ENCODE measurements at places on chromosomes 4 and X.
A peak's percentile ranks its signal among the peaks of the same experiment; 100 is the strongest.

GRCh38 chrX:119410027-119410819, 11.1 kb downstream of the SLC25A43 start:
- DNase-seq, result peak; percentile 76

GRCh38 chr4:82747686-82748575, 50.7 kb downstream of the SCD5 start:
- no peak for DNase-seq

DNA sequence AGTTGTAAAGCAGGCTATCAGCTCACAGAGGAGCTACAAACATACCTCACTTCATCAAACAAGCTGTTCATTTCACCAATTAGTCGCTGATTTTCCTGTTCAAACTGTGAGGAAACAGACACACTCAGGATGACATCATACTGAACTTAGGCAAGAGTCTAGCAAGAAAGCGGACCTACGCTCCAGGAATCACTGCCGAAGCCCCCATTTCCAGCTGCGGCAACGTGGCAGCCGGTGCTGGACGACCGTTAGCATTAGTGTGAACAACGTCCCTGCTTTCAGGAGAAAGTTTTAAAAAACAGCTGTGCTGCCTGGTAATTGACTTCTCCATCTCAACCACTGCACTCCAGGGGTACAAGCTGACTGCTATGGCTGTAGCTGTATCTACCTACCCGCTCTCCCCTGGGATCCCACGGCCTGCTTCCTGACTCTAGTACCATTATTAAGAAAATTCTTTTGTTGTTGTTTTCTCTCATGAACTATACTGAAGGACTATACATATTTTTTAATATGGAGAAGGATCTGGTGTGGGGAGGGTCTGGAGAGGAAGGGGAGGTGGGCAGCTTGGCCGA, 38.3 kb downstream of the NSG1 start:
- no peak for DNase-seq

DNA sequence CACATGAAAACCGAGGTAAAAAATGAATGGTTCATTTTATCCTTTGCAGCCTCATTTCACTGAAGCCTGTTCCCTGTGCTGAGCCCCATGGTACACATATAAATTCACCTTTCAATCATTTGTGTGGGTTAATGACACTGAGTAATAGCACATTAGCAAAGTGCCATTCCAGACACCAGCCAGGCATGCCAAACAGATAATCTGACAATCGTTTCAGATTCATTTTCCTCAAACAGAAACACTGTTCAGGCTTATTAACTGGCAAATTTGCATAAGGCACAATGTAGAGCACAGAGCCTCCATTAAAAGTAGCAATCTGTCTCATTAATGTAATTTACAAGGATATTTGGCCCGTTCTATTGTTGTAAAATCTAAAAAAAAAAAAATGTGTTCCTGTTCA, 76.2 kb downstream of the UNC5C start:
- DNase-seq, result no peak

DNA sequence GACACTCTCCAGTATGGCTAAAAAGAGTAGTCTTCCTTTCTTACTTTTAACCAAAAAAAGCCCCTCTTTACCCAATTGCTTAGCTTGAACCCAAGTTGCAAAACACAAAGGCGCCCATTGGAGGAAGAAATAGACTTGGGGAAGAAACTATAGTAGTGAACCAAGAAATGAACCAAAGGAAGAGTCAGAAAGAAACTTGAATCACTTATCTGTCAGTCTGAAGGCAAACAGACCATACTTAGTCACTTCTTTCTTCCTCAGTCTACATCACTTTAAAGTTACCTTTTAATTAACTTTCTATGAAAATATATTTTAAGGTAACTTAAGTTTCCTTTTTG, 161.4 kb upstream of the GIMD1 start:
- DNase-seq, result no peak

DNA sequence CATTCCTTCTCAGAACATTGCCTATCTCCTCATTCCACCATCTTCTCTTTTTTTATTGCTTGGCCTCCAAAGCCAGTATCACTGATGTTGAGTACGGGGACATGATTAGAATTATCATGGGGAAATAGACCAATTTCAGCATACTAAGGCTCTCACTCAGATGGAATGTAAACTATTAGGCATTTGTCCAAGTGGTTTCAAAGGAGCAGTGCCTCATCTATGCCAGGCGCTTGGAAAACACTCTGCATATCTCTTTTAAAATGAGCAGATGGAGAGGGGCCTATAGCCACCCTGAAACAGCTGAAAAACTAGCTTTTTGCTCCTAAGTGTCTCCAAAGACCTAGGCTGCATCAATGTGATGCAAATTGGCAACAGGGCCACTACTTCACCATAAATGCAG, 150.8 kb upstream of the DIPK2B start:
- no peak for DNase-seq

- no peak for DNase-seq
Observed at GRCh38 chr4:43402393-43402792, 509.9 kb downstream of the GRXCR1 start.

DNA sequence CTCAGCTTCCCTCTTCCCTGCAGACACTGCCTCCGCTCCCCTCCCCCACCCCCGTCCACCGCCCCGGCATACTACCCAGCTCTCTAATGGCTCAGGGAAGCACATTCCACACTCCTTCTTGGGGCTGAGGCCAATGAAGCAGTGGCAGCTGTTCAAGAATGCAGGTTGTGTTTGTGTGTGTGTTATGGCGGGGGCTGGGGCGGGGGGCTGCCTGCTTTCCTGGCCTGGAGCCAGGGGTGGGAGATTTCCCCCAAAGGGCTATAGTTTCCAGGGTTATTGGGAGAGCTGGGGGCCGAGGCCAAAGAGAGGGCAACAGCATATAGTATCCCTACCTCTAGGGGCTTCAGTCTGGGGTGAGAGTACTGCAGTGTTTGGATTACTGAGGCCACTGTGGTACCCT, 149.4 kb downstream of the EFNB1 start:
- DNase-seq, result no peak

DNA sequence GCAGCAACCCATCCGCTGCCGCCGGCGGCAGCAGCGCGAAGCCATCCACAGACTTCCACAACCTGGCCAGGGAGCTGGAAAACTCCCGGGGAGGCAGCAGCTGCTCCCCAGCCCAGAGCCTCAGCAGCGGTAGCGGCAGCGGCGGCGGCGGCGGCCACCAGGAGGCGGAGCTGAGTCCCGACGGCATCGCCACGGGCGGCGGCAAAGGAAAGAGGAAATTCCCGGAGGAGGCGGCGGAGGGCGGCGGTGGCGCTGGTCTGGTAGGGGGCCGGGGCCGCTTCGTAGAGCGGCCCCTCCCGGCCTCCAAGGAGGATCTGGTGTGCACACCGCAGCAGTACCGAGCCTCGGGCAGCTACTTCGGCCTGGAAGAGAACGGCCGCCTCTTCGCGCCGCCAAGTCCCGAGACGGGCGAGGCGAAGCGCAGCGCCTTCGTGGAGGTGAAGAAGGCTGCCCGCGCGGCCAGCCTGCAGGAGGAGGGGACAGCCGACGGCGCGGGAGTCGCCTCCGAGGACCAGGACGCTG, 4.9 kb downstream of the PRDM8 start:
- peak; percentile 87 for DNase-seq

DNA sequence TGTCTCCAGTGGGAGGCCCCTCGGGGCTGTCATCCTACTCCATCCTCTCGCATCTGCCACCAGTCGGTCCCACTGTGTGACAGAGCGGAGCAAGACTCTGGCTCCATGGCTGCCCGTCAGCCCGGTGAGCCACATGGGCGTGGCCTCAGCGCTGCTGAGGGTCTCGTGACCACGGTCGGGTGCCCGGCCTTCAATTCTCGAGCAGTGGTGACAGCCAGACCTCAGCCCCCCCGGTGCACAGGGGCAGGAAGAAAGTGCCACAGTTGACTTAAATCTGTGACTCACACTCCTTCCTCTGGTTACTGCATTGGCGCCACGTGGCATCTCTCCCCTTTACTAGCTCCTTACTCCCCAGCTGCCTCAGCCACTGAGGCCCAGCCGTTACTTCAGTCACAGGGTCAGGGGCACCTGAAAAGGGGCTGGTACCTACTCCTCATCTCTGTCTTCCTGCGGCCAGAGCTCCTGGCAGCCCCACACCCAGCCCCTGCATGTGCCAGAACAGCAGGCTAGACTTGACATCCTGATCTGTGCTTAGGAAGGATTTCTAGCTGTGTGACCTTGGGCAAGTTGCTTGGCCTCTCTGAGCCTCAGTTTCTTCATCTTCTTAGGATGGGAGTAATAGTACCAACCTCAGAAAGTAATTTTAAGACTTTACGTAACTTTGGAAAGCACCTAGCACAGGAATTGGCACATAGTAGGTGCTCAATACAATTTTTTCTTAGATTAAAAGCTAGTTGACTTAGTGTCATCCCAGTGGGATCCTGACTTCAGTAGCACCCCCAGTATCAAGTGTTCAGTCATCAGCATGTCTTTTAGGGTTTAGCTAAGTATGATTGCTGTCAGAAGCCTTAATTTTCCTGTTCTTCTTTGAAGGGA, 66.1 kb downstream of the TNIP2 start:
- peak; percentile 88 for DNase-seq

DNA sequence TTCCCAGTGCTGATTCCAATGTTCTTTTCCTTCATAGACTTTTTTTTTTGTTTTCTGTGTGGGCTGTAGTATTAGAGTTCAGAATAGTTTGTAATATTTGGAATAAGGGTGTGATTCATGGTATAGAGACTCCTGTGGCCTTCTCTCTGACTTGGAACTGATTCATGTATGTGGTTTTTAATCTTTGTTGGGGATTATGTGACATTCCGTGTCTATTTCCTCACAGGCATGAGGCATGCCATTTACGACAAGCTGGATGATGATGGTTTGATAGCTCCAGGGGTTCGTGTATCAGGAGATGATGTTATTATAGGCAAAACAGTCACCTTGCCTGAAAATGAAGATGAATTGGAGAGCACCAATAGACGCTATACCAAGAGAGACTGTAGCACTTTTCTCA, 44.4 kb downstream of the POLR2B start:
- no peak for DNase-seq

GRCh38 chr4:79947386-79947785, 125.6 kb downstream of the ANTXR2 start:
- no peak for DNase-seq

- DNase-seq, result peak; percentile 5
Observed at GRCh38 chrX:13015536-13016236, 28.7 kb downstream of the FAM9C start.

DNA sequence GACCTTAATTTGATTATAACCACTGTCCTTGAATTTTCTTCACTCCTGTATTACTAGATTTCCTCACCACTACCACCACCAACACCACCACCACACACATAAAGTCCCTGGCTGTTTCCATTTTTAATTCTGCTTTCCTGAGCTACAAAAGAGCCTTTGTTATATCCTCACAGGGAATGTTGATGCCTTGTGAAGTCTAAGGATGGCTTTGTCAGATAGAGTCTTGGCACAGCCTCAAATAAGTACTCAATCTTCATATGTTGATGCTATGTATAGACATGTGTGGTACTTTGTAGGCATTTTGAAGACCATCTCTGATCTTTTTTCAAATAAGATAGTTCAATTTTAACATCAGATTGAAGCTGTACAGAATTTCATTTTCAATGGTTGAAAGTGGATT, 1016.7 kb upstream of the LCORL start:
- no peak for DNase-seq

DNA sequence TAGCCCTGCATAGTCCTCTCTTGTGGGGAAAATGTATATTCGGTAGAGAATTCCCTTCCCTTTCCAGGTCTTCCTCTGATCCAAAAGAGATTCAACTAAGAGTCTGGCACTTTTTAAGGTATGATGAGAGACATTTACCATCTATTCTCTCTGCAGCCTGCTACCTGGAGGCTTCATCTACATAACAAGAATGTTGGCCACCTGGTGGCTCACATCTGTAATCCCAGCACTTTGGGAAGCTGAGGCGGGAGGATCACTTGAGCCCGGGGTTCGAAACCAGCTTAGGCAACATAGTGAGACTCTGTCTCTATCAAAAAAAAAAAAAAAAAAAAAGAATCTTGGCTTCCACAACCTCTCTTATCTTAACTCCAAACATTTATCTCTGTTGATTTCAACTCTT, 40.4 kb upstream of the NOCT start:
- no peak for DNase-seq

GRCh38 chr4:66575008-66575696, 904.9 kb upstream of the EPHA5 start:
- peak; percentile 90 for DNase-seq

DNA sequence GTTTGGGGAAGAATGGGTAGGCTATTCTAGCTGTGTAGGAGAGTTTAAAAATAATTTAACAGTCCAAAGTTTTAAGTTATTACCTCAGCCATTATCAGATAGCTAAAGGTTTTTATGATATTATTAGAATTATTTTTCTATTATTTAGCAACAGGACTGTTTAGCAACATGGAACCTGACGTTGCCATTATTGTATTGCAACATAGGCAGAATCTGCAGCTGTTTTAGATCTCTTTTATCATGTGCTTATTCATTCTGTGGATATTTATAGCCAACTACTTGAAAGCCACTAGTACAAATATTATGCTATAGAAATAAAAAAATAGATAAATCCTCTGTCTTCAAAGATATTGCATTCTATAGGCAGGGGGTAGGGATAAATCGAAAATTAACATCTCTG, 382.0 kb upstream of the TRAM1L1 start:
- no peak for DNase-seq

DNA sequence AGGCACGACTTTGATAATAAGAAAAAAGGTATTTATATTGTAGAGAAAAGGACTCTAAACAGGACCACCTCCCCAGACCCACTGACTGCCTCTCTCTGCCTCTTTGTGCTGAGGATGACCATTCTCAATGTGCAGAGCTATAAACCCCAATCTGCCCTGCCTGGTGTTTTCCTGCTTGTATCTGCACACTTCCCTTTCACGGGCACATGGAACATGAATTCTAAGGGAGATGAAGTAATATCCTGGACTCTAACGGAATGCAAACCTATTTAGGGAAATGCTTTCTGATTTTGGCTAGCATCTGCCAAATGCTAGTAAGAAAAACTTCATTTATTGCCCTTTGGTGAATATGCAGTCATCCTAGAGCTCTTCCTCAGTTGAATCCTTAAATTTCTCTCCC, 2.4 kb downstream of the DIPK2B start:
- no peak for DNase-seq

- DNase-seq, result no peak
Observed at GRCh38 chrX:39815631-39816030, 282.1 kb downstream of the BCOR start.

- DNase-seq, result no peak
Observed at GRCh38 chrX:154441984-154442707, 1.8 kb upstream of the FAM50A start.
